NCI-H526 (cell line): ENCODE measurements at places on chromosomes 16 and 17.

DNA sequence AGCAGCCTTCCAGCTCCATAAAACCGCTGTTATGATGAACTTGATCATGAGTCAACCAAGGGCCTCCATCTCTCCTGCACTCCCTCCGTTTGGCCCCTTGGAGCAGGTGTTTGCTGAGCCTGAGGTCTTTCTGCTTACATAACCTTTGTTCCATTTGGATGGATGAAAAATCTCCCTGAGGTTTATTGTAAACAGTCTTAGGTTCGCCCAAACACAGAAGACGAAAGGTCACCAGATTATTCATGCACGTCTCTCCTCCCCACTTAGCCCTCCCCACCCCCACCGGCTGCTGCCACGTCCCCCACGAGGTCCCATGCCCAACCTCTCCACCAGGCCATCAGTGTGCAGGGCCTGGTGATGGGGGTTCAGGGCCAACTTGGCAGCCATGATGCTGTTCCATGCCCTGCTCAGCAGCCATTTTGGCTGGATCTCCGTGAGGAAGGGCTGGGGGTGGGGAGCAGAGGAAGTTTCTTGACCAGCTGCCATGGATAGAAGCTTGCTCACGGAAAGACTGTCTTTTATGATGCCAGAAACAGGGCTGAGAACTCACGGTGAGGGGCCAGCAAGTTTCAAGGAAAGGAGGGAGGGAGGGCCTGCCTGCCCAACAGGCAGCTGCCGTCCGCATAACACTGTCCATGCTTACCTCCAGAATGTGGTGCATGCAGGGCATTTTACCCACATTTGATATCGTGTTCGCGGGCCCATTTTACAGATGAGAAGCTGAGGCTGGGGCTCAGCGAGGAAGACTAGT, 47.8 kb upstream of the FOXF1 start:
- DNase-seq: no peak

DNA sequence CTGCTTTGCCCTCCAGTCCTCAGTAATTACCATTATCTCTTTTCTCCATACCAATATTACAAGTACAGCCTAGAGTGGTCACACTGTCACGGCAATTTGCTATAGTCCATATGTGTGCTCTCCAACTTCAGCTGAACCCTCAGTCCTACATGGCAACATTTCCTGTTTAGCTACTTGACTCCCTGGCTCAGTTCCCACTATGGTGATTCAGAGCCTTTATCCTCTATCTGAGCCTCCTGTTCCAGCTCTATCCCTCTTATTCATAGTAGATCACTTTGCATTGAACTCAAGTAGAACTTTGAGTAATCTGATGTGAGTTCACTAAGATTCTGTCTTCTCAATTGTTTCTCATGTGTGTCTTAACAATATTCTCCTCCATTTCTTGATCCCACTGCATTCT, 43.7 kb upstream of the GOSR1 start:
- DNase-seq: no peak

DNA sequence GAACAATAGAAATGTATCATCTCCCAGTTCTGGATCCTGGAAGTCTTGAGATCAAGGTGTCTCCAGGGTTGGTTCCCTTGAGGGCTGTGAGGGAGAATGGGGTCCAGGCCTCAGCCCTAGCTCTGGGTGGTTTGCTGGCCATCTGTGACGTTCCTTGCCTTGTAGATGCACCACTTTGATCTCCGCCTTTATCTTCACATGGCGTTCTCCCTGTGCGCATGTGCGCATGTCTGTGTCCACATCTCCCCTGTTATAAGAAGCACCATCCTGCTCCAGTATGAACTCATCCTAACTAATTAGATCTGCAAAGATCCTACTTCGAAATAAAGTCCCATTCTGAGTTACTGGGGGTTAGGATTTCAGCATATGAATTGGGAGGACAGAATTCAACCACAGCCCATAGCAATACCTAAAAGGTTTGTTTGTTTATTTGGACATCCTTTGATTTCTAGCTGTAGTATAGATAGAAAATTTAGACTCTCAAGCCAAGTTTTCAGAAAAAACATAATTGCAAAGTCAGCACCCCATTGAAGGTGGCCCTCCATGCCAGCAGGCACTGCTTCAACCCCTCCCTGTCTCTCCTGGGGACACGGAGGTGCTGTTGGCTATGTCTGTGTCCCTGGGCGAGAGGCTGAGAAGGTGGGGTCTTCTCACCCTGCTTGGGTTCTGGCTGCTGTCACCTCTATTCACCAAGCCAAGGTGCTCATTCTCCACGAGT, 2.8 kb upstream of the TMEM238L start:
- no peak for DNase-seq

- DNase-seq: peak; percentile 86
These were observed 3.7 kb downstream of the TMC8 start for GRCh38 chr17:78133971-78134898.

DNA sequence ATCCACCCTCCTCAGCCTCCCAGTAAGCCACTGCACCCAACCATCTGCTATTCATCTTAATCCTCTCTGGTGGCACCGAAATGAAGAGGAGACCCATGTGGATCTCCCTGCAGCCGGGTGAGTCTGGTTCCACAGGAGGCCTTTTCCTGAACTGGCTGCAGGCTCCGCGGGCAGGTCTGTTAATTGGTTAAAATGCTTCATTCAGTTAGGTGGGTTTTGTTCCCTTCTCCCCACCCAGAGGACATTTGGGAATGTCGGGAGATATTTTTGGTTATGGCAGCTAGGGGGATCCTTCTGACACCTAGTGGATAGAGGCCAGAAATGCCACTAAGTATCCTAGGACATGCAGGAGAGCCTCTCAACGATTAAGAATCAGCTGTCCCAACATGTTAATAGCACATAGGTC, 16.7 kb downstream of the C16orf54 start:
- no peak for DNase-seq

DNA sequence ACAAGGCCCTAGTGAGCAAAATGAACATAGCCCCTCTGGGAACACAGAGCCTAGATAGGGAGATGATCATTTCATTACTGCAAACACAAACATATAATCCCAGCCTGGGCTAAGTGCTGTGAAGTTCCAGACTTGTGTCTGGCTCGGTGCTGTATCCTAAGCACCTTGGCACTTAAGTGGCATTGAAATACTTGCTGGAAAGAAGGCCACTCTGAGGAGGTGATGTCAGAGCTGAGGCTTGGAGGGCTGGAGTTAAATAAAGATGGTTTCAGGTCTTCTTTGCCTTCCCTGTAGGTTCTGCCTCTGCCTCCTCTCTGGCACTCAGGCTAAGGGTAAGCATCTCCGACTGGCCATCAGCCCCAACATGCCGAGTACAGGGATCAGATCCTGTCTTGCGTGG, 2.4 kb upstream of the CACNA1G start:
- peak; percentile 22 for DNase-seq

GRCh38 chr17:64920026-64920418, 744 bp upstream of the LRRC37A3 start:
- DNase-seq: no peak

DNA sequence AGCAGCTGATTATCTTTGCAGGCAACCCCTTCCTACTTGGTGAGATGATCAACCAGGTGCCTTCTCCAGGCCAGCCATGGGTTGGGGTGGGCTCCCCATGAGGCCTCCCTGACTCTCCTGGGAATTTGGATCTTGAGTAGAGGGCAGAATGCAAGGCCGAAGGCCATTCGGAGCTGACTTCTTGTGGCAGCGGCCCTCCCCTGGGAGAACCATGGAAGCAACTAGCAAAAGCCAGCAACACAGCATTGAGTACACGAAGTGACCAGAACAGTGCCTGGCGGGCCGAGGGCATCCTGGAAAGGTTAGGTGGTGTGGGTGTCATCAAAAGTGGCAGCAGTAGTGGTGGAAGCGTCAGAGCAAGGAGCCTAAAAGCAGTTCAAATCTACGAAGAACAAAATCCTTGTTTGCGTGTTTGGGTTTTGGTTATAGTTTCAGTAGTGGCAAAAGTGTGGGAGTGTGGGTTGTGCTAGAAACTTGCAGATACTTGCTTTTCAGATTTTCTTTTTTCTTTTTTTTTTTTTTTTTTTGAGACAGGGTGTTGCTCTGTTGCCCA, 2.0 kb upstream of the ALDH3A1 start:
- DNase-seq: no peak

GRCh38 chr17:79618383-79619067, 7.7 kb upstream of the RBFOX3 start:
- DNase-seq: no peak

- no peak for DNase-seq
These were observed 23.7 kb downstream of the CACNG4 start for GRCh38 chr17:66988069-66988798.

DNA sequence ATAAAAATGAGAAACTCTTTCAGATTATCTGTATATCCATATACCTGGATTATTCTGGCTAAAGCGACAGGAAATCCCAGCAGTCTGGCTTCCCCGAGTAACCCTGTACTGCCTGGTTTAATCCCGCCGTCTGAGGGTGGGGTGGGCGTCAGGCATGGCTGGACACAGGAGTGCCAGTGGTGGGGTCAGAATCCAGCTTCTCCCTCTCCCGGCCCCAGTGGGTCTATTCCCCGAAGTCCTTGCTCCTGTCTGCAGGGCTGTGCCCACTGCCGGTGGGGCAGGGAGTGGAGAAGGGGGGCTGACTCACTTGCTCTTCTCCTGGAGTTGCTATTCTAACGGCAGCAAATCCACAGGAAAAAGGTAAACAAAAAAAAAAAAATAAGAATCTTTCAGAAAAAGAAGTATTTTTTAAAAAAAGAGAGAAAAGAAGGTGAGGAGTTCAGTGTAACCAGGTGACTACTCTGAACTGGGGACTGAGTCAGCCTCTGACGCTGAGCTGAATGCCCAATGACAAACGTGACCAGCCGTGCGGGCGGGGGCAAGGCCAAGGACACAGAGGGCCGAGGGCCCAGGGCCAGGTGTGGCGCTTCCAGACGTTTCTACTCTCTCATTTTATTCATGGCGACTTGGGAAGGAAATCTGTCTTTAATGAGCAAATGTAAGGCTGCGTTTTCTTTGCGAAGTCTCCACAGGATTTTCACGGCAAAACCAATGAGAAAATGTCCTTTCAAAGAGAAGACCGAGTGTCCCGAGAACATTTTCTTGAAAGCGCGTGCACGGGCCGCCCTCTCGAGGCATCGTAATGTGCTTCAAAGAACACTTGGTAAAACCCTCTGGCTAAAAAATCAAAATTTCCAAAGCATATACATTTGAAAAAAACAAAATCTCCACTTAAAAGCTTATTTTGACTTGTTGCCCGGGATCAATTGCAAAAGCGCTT, 20.2 kb downstream of the FOXF1 start:
- DNase-seq: no peak

GRCh38 chr17:76830987-76831715, 37.1 kb upstream of the MGAT5B start:
- DNase-seq: no peak

DNA sequence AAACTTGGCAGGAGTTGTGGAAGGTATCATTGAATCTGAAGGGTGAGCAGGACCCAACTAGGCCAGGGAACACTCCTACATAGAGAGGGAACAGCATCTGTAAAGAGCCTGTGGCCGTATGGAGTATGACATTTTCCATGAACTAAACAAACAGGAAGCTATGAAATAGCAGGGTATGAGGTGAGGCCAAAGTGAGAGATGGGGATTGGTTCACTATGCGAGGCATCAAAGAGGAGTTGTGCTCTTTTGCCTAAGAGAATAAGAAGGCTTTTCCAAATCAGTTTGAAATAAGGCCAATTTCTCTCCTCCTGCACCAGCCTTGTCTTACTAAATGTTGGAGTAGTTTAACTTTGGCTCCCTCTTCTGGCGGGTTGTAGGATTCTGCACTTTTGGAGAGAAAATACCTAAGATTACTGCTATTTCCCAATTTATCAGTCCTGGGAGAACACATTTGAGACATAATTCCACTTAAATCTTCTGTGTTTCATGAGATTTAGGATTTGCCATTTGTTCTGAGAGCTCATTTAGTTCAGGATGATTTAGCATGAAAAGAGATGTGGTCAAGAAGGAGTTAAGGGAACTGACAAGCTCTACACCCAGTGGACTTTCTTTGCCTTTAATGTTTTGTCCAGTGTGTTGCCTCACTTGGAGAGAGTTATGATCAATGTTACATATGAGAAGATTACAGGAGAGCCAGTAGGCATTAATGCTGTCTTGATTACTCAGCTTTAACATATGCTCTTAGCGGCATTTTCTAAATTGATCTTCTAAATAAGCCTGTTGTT, 55.4 kb downstream of the TNRC6C start:
- peak; percentile 48 for DNase-seq

DNA sequence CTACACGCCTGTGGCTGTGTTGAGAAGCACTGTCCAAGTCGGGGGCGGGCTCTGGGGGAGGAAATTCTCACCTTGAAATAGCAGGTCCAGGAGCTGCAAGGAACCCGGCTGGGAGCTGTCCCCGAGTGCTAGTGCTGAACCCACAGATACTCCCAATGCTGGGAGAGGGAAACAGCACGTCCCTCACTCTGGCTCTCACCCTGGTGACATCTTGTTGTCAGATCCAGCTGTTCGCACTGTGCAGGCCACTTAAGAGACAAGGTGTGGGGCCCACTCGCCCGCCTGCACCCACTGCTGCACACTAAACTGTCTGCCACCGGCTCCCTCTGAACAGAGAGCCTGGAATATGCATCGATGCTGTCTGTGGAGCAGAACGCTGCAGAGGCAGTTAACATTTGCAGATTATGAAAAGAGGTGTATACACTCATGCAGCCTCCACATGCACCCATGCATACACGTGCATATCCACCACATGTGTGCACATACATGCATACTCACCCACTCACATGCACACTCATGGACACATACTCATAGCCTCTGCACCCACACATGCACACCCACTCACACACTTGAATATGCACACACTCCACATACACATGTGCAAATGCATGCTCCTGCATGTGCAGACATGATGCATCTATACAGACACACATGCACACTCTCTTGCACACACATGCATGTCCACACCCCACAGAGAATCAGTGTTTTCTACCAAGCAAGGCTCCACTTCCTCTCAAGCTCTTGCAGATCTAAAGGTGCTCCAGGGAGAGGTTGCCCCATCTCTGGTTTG, 42.0 kb downstream of the MGAT5B start:
- no peak for DNase-seq

DNA sequence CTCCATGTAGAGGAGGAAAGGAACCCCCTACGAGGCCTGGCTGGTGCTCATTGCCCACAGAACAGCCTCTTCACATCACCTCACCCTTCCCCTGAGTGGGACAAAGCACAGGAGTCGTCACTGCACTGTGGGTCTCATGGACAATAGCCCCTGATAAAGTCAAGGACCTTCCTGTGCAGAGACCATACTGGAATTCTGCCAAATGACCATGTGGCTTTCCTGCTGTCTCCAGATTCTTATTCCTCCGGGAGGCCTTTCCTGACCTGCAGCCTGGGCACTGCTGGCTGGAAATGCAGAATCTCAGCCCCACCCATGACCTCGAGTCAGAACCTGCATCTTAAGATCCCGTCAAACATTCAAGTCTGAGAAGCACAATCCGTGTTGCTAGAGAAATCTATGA, 60.5 kb upstream of the ERN1 start:
- DNase-seq: no peak

GRCh38 chr16:1863681-1864460, 8.1 kb downstream of the MEIOB start:
- DNase-seq: peak; percentile 50

DNA sequence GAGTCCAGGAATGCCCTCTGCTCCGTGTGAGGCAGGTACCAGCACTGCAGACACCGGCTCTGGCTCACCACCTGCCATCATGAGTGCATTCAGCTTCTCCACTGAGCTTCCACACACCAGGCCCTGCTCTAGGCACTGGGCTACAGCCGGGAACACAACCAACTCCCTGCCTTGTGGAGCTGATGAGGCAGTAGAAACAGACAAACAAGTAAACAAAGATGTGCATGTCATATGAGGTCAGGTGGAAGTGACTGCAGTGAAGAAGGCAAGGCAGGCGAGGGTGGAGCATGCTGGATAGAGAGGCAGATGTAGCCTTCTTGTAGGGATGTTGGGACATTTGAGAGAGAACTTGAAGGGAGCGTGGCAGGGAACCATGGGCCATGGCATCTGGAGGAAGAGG, 5.0 kb downstream of the NLRC5 start:
- no peak for DNase-seq
